ENCODE measurements at places on chromosomes 2 and 18. TPM values are rescaled to one million over a fixed set of nuclear protein-coding genes. Genes with fewer than 3 reads are reported as not detected.

GRCh38 chr2:102186791-102187495 is at the start of gene IL1RL2:
TSS of gene IL1RL2 (plus strand) at chr2:102187023. CDS start at chr2:102187868, 845 bp downstream.
- DNase-seq, result no peak

Gene PMS1
- total RNA-seq, result 31.0 TPM

DNA sequence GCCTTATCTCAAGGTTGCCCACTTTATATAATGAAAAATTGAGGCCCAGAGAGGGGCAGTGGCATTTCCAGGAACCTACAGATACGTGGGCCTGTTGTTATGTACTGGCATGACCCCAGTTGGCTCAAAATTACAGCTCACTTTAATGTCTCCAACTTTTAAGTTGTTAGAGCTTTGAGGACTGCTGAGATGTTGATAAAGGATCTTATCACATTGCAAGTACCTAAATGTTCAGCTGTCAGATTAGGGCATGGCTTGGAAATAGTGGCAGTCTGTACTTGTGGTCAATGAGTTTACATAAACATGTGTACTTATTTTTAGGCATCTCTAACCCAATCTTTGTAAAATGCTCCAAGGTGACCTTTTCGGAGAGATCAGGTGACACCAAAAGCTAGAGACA is 14.6 kb downstream of the SLC4A5 start:
- no peak for DNase-seq

Gene IL37
- total RNA-seq, result not detected
